ENCODE measurements at places on chromosomes 7 and 10.

GRCh38 chr7:139169816-139170215 is 60.3 kb upstream of the ZC3HAV1 start:
- DNase-seq = no peak

DNA sequence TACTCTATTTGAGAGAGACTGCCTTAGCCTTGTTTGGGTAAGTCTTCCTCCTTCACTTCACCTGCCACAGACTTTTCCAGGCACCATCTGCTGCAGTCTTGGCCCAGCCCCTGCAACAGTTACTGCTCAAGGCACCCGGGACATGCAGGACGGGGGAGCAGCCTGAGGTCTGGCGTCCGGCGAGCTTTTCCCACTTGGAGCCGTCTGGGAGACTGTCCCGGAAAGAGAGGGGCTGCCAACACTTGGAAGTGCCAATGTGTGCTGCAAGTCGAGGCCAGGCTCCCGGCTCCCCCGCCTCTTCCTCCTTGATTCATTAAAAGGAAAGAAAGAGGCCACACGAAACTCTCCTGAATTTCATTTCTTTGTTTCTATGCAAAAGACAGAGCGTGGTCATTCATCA is 13.7 kb downstream of the HTRA1 start:
- no peak for DNase-seq

DNA sequence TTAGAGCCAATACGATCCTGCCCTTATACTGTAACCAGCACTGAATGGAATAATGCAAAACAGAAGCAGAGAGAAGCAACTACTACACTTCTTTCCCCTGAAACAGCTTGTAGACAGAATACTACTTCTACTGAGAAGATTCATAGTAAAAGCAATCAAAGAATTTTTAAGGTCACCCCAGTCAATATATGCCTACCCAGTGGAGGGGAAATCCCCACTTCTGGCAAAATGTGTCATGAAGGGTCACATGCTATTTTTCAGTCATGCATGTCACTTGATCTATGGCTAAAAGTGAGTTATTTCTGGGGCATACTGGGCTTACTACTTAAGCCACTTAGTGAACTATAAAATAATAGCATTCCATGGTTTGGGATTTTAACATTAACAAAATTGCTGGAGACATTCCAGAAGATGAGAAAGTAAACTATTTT is 25.6 kb downstream of the IRF5 start:
- DNase-seq = no peak

- no peak for DNase-seq
Observed at GRCh38 chr7:19304086-19304485, 158.9 kb upstream of the FERD3L start.

- DNase-seq = no peak
Observed at GRCh38 chr7:158291998-158292397, 295.6 kb downstream of the PTPRN2 start.

- DNase-seq = no peak
Observed at GRCh38 chr10:16491933-16492332, 29.7 kb downstream of the C1QL3 start.

GRCh38 chr7:101915000-101915399 is 97.6 kb downstream of the CUX1 start:
- no peak for DNase-seq

DNA sequence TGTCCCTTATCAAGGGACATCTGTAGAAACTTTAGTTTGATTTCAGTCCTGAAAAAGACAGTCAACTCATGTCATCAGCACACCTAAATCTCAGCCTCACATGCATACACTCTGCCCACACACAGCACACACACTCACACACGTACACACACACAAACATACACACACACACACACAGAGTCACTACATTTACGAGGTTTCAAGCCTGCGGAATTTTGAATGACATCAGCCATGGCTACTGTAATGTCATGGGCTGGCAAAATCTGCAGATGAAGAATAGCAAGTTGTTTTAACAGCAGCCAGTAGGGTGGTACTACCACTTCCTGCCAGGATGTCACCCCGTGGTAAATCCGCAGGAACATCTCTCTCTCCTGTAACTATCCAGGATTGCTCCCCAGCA is 37.1 kb upstream of the EZH2 start:
- no peak for DNase-seq

DNA sequence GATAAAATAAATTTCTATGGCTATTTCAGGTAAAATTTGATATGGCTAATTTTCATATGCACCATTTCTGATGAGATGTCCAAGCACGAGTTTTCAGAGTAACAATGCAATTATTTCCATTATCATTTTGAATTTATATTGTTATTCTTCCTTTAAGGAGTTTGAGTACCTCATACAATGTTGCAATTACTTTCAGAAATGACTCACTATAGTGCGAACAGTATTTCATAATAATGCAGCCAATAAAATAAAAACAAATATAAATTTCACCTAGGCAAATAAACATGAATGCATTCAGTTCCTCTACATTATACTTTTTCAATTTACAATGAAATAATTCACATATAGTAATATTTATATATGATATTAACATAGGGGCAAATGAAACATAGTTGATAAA is 78.8 kb upstream of the LRRN3 start:
- no peak for DNase-seq

GRCh38 chr7:44590910-44591309 is 8.9 kb upstream of the TMED4 start:
- no peak for DNase-seq

- no peak for DNase-seq
Observed at GRCh38 chr10:132699411-132700155, 86.4 kb downstream of the NKX6-2 start.

- no peak for DNase-seq
Observed at GRCh38 chr7:149763563-149764240, 9.7 kb downstream of the ZNF467 start.

DNA sequence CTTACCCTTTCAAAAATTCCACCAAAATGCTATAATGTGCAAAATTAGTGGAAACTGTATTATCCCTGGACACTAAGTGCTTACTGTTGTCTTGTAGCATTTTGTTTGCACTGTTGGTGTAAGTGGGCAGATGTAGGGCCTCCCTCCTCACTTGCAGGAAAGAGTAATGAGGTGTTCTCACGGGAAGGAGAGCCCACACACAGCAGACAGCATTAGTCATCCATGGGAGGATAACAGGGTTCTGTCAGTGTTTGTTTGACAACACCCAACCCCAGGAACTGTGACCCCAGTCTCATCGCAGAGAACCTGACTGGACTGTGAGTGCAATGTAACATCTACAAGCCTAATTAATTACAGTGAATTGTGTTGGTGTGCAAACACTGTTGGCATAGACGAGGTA is 58.7 kb upstream of the VSTM2A start:
- DNase-seq = no peak

DNA sequence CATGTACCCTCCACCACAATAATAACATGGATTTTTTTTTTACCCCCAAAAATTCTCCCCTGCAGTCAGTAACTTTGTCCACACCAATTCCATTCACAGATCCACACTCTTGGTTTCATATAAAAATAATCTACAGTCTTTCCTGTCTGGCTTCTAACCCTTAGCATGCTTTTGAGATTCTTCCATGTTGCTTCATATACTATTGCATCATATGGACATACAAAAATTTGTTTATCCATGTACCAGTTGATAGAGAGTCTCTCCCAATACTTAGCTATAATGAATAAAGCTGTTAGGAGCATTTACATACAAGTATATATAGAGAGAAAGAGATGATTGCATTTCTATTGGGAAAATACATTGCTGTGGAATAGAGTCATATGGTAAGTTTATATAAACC is 575.0 kb downstream of the XPNPEP1 start:
- DNase-seq = no peak

- DNase-seq = no peak
Observed at GRCh38 chr10:127148066-127148932, 48.1 kb downstream of the INSYN2A start.

GRCh38 chr10:11002485-11002884 is 15.2 kb upstream of the CELF2 start:
- no peak for DNase-seq

GRCh38 chr7:120799813-120800475 is 58.0 kb downstream of the TSPAN12 start:
- no peak for DNase-seq

Measured in AG09309 (cell line).